WTC11 (cell line): ENCODE measurements at places on chromosomes 3 and 15. TPM values are rescaled to one million over a fixed set of nuclear protein-coding genes. Genes with fewer than 3 reads are reported as not detected.

Gene ADCY5
- total RNA-seq: 23.5 to 28.6 TPM (median 26.8 TPM) in 3 replicates

Gene TJP1
- total RNA-seq: 115 to 129 TPM (median 115 TPM) in 3 replicates

Gene GMPPB
- 23.7 to 28.7 TPM (median 28.0 TPM) in 3 replicates for total RNA-seq

Gene CELSR3
- 27.9 to 35.7 TPM (median 32.7 TPM) in 3 replicates for total RNA-seq

Gene SCN11A
- 0.13 to 0.27 TPM (median 0.25 TPM) in 3 replicates for total RNA-seq

Gene CFAP161
- total RNA-seq: not detected in 3 replicates

Gene SAMD7
- total RNA-seq: not detected in 3 replicates

Gene SLC2A2
- 0.16 TPM in 1 of 3 replicates, not detected in the others for total RNA-seq

DNA sequence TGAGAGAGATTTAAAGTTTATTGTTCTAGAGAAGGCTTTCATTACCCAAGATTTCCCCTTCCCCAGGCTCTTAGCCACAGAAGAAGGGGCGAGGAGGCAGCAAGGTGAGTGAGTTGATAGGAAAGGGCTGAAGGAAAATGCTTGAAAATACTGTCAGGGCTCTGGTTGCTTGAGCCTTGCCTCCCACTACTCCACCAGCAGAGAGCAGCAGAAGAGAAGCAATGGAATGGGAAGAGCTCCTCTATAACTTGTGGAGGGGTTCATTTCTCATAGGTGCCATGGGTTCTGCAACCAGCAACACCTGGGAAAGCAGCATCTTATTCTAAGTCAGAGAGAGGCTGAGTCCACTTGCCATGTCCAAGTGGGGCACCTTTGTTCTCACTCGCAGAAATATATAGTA, 184.0 kb upstream of the CNTN6 start:
- peaks cover 80% of the 10 kb centered on the region for H3K36me3 ChIP-seq
- no peak overlapping the region for H3K27ac ChIP-seq
- H3K27me3 ChIP-seq: peaks cover 3% of the 10 kb centered on the region

GRCh38 chr3:184399410-184399809, 19.6 kb downstream of the CHRD start:
- 0 out of 2 replicates have a peak, but pooled peaks cover 3% of the 10 kb centered on the region for H3K4me1 ChIP-seq
- DNase-seq: no peak
- H3K27ac ChIP-seq: no peak overlapping the region
- no peak overlapping the region for H3K4me3 ChIP-seq
- no peaks in the 10 kb centered on the region for H3K27me3 ChIP-seq
- H3K36me3 ChIP-seq: no peaks in the 10 kb centered on the region

DNA sequence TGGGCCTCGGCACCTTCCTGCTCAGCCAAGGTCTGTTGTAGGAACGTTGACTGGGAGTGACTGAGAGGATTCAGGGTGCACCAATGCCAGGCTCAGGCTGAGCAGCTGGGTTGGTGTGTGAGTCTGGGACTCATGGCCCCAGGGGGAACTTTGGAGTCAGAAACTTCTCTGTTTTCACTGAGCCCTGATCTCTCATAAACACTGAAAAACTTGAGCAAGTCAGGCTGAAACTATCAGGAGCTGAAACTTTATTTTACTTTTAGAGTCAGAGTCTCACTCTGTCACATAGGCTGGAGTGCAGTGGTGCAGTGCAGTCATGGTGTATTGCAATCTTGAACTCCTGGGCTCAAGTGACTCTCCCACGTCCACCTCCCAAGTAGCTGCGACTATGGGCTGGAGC, 3.0 kb downstream of the TRAK1 start:
- H3K4me3 ChIP-seq: no peak overlapping the region
- no peak for DNase-seq
- H3K36me3 ChIP-seq: peaks cover 20% of the 10 kb centered on the region
- peaks cover 52% of the 10 kb centered on the region for H3K4me1 ChIP-seq
- H3K27me3 ChIP-seq: no peaks in the 10 kb centered on the region

GRCh38 chr15:38217191-38217595, 35.4 kb upstream of the SPRED1 start:
- no peaks in the 10 kb centered on the region; the same call in none of the 2 replicates for H3K27me3 ChIP-seq
- H3K4me1 ChIP-seq: peaks cover 23% of the 10 kb centered on the region
- no peak overlapping the region for H3K27ac ChIP-seq
- no peak overlapping the region for H3K4me3 ChIP-seq

GRCh38 chr3:45800611-45801010, 4.3 kb upstream of the SLC6A20 start:
- H3K4me1 ChIP-seq: peaks cover 3% of the 10 kb centered on the region; the same call in 1 of the 2 replicates
- H3K27ac ChIP-seq: no peak overlapping the region
- H3K36me3 ChIP-seq: no peaks in the 10 kb centered on the region
- no peak overlapping the region for H3K4me3 ChIP-seq
- peaks cover 38% of the 10 kb centered on the region for H3K27me3 ChIP-seq

DNA sequence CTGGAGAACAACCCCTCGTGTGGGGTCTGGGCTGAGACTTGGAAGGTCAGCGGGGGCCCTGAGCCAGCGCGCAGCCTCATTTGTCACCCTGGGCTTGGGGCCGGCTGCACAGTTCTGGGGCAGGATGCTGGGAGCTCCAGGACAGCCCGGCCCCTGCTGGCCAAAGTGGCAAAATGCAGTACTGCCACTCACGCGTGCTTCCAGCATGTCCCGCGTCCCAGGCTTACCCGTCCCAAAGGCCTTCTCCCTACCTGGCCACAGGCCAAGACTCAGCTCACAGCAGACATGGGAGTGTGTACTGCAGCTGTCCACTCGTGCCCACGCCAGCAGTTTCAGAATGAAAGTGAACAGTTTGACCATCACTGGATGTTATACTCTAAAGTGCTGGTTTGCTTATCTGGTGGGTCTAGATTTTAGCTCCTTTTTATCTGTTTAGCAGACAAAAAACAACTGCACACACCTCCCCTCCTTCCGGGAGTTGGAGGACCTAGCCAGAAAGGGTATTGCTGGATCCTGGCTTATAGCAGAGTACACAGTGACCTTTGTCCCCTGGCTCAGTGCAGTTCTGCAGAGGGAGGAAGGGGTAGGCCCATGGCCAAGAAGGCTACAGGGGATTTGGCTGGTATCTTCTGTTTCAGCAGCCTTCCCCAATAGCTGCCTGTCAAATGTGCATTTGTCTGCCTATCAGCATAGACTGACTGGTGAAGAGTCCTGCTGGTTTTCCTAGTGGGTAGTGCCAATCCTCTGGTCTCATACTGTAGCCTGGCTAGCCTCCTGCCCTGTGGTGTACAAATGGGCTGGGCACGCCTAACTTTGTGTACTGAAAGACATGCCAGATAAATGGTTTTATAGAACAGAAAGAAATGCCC, 23.2 kb upstream of the IP6K2 start:
- H3K4me3 ChIP-seq: no peak overlapping the region
- H3K27ac ChIP-seq: no peak overlapping the region

- H3K27me3 ChIP-seq: no peaks in the 10 kb centered on the region
- no peaks in the 10 kb centered on the region for H3K4me1 ChIP-seq
- DNase-seq: no peak
- peaks cover 40% of the 10 kb centered on the region for H3K36me3 ChIP-seq
Observed at GRCh38 chr15:65470866-65471265, 46.6 kb downstream of the DPP8 start.

DNA sequence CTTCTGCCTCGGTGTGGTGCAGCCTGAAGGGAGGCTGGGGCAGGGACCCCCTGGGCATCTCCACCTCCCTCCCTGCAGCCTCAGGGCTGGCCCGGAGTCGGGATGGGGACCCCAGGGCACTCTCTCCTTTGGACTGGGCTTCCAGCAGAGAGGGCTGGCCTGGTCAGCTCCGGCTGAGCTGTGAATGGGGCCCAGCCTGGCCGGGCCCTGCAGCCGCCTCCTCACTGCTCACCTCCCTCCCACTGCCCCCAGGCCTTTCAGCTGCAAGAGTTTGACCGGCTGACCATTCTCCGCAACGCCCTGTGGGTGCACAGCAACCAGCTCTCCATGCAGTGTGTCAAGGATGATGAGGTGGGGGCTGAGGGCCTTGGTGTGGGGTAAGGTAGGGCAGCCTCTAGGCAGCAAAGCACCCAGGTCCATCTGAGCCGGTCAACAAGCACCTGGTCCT, 36.0 kb downstream of the PSTPIP1 start:
- no peak overlapping the region for H3K27ac ChIP-seq
- no peak overlapping the region for H3K4me3 ChIP-seq
- H3K36me3 ChIP-seq: no peaks in the 10 kb centered on the region; the same call in 1 of the 2 replicates
- peaks cover 13% of the 10 kb centered on the region for H3K4me1 ChIP-seq

- H3K36me3 ChIP-seq: no peaks in the 10 kb centered on the region
- no peak for DNase-seq
- peaks cover 3% of the 10 kb centered on the region for H3K4me1 ChIP-seq
- no peak overlapping the region for H3K27ac ChIP-seq
- H3K4me3 ChIP-seq: no peak overlapping the region
- H3K27me3 ChIP-seq: no peaks in the 10 kb centered on the region
Observed at GRCh38 chr3:117286488-117286887, 576.9 kb downstream of the TUSC7 start.

DNA sequence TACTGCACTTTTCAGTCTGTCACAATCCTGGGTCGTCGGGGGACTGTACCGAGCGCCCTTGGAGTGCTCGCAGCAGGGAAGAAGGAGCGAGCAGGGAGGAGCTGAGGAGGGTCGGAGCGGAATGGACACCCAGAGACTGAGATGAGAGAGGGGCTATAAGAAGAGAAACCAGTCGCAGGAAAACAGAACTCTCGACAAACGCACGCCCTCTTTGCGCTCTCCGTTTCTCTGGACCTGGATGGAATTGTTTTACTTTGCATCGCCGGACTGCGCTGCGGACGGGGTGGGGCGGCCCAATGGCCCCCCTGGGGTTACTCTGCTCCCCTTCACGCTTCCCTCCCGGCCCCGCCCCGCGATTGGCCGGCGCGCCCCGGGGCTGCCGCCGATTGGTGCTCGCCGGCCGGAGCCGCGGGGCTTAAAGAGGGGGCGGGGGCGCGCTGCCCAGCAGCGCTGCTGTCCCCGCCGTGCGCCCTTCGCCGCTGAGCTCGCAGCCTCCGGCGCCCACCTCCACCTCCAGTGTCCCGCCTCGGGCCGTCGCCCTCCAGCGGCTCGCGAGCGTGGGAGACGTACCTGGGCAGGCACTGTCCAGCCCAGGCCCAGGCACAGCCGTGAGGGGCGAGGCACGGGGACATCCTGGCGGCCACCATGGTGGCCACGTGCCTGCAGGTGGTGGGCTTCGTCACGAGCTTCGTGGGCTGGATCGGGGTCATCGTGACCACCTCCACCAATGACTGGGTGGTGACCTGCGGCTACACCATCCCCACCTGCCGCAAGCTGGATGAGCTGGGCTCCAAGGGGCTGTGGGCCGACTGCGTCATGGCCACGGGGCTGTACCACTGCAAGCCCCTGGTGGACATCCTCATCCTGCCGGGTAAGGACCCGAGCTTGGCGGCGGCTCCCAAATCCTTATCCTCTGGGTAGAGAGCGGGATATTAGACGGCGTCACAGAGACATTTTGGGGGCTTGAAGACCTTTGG, at the start of gene CLDN11:
Gene CLDN11 (plus strand): TSS at position 447 of the 977 bp plus-strand sequence. CDS start 199 bp downstream, at position 646.
- H3K4me1 ChIP-seq: peaks cover 20% of the 10 kb centered on the region
- peaks cover 4% of the 10 kb centered on the region for H3K36me3 ChIP-seq
- peak within 1 kb of the TSS; percentile 79 for H3K4me3 ChIP-seq

DNA sequence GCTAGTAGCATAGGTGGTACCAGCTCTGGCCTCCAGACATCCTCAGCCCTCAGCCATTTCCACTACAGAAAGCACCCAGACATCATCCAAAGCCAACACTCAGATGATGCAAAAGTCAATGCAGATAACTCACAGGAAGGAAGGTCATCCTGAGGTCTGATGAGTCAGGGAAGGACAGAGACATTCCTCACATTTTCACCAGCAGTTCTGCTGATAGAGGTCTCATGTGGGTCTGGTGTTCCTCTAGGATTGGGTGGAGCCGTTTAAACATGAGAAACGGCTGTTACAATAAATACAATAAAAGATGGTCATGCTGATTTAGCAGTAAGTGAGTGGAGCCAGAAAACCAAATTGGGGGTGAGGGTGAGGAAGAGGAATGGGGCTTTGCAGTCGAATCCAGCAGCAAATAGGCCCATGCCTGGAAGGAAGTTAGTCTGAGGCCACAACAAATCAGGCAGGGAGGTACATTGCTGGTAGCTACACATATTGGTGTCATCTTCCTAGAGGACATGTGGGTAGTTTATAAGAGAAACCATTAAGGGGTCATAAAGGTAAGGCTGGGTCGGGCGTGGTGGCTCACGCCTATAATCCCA, 33.3 kb upstream of the FLNB start:
- H3K27ac ChIP-seq: 0 out of 2 replicates have a peak overlapping the region, but pooled peaks have one; percentile 65
- no peaks in the 10 kb centered on the region for H3K36me3 ChIP-seq
- no peak for DNase-seq
- H3K4me3 ChIP-seq: no peak overlapping the region
- peaks cover 19% of the 10 kb centered on the region for H3K4me1 ChIP-seq

DNA sequence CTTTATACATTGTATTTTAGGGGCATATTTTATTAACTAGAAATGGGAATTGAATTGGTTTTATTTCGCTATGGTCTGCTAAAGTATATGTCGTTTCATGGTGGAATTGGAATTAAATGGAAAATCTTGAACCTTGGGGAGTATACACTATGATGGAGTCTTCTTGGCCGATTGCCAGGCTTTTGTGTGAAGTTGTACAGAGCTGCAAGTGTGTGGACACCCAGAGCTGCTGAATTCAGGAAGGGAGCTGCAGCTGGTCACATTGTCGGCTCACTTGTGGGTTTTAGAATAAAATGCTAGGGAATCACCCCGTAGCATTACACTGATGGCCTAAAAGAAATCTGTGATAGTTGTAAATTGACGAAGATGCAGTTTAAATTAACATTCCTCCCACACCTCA, 35.1 kb downstream of the USP3 start:
- DNase-seq: no peak
- H3K27ac ChIP-seq: peak overlapping the region; percentile 73
- H3K4me3 ChIP-seq: no peak overlapping the region

GRCh38 chr3:27533261-27533607, 49.0 kb upstream of the SLC4A7 start:
- DNase-seq: no peak
- H3K4me1 ChIP-seq: peaks cover 65% of the 10 kb centered on the region
- H3K36me3 ChIP-seq: no peaks in the 10 kb centered on the region
- H3K4me3 ChIP-seq: peak overlapping the region; percentile 55

DNA sequence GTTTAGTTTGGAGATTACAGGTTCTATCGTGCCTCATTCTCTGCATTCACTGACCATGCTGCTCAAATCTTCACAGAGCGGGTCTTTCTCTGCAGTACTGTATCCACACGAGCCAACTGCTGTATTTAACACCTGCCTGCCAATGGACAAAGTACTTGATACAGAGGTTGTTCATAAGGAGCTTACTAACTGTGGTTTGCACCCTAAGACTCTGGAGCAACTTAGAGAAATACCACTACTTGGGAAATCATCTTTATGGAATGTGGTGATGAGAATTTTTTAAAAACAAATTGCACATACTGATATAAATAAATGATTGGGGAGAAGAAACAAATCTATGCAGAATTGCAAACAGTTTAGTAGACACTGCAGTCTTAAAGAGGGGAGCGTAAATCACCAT, 90.0 kb downstream of the PPP2R3A start:
- no peak for DNase-seq
- H3K27ac ChIP-seq: no peak overlapping the region
- no peaks in the 10 kb centered on the region for H3K4me1 ChIP-seq
- no peak overlapping the region for H3K4me3 ChIP-seq

- no peaks in the 10 kb centered on the region for H3K27me3 ChIP-seq
- no peak for DNase-seq
- H3K4me1 ChIP-seq: peaks cover 23% of the 10 kb centered on the region
- peak within 1 kb of the TSS; percentile 97 for H3K27ac ChIP-seq
- peaks cover 67% of the 10 kb centered on the region for H3K36me3 ChIP-seq
Observed at GRCh38 chr3:184186184-184186901, at the start of gene ABCF3. Gene ABCF3 (plus strand): TSS chr3:184186199. CDS start chr3:184186208, 9 bp downstream.

- no peak overlapping the region for H3K4me3 ChIP-seq
- DNase-seq: no peak
- H3K4me1 ChIP-seq: peaks cover 30% of the 10 kb centered on the region
- peaks cover 16% of the 10 kb centered on the region for H3K36me3 ChIP-seq
- no peak overlapping the region for H3K27ac ChIP-seq
Observed at GRCh38 chr15:29773000-29773399, 49.3 kb downstream of the TJP1 start.
